Esophagus squamous epithelium (tissue), 5 donors: ENCODE measurements at places on chromosomes 13 and 19.

DNA sequence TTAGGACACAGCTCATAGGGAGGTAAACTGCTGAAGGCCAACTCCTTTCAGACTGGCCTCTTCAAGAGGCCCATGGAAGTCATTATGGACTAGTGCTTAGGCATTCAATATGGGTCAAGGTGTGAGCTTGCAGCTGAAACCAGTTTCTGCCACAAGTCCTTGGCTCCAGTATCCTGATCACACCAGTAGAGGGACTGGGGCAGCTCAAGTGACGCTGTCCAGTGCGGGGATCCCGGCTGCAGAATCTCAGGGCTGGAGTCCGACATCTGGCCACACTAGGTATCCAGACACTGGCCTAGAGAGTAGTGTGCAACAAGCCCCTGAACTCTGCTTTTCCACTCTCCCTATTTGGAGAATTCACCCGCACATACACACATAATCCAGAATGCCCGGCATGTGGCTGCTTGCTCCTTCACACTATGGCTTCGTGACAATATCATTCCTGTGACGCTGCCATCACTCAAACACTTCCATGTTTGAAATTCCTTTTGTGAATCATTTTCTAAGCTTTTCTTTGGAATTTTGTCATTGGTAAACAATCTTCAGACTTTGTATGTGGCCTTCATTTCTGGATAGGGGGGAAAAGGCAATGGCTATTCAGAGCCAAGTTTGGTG, 425.1 kb downstream of the EFNB2 start:
- no peak for DNase-seq

DNA sequence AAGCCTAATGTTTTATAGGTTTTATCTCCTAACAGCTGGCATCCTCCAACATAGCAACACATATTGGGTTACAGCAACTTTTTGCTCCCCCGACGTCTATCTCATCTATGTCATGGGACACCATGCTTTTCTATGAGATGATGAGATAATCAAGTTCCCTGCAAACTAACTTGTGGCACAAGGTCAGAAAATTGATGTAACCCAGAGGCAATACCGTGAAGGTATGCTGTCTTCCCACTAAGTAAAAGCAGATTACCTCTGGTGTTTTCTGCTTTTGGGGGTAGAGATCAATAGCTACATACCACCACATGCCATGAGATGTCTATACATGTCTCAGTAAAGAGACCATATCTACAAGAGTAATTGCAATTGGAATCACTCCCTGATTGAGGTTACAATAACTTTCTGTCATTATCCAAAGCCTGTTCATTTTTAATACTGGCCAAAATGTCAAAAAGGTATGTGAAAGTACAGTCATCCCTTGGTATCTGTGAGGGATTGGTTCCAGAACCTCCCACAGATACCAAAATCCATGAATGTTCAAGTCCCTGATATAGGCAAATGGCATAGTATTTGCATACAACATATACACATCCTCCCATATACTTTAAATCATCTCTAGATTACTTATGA, 131.3 kb downstream of the CYSLTR2 start:
- no peak for DNase-seq

DNA sequence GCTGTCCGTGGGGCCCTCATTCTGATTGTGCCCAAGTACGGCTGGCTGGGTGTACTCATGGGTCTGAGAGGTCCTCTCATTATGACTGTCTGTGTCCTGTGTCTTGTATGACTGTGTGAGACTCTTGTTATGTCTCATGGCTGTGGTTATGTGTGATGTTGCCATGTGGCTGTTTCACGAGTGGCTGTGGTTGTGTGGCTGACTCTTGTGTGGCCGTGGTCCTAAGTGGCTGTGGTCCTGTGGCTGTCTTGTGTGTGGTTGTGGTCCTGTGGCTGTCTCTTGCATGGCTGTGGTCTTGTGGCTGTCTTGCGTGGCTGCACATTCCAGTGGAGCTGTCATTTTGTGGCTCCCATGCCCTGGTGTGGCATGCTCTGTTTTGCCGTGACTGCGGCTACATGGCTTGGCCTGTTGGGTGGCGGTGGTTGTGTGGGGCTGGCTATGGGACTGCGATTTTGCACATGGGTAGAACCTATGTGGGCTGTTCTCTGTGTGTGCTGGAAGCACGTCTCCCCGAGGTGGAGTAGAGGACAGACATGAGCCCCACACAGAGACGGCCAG, 2.5 kb downstream of the LYL1 start:
- no peak for DNase-seq

DNA sequence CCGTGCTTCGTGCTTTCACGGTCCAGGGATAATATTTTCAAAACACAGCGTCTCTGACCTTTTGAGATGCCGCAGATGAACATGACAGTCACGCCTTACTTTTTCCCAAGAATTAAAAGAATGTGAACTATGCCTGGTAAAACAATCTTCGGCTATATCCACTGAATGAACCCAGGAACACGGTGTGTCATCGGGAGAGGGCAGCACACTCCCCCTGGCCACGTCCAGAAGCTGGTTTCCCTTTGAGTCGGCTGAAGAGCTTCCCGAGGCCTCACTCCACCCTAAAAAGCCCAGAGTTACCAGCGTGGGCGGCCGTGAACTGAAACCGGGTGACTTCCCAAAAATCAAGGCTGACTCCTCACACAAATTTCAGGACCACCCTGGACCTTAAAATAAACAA, 22.9 kb upstream of the SHISA2 start:
- no peak for DNase-seq
